Stimulated activated CD8-positive, alpha-beta memory T cell treated with anti-CD3 and anti-CD28 coated beads, Interleukin-7, amount 100 ng/mL, for 1 hour (primary cell): ENCODE measurements at places on chromosomes 5 and 9.

- DNase-seq = no peak
Observed at GRCh38 chr9:79741381-79741780, 169.6 kb downstream of the TLE4 start.

DNA sequence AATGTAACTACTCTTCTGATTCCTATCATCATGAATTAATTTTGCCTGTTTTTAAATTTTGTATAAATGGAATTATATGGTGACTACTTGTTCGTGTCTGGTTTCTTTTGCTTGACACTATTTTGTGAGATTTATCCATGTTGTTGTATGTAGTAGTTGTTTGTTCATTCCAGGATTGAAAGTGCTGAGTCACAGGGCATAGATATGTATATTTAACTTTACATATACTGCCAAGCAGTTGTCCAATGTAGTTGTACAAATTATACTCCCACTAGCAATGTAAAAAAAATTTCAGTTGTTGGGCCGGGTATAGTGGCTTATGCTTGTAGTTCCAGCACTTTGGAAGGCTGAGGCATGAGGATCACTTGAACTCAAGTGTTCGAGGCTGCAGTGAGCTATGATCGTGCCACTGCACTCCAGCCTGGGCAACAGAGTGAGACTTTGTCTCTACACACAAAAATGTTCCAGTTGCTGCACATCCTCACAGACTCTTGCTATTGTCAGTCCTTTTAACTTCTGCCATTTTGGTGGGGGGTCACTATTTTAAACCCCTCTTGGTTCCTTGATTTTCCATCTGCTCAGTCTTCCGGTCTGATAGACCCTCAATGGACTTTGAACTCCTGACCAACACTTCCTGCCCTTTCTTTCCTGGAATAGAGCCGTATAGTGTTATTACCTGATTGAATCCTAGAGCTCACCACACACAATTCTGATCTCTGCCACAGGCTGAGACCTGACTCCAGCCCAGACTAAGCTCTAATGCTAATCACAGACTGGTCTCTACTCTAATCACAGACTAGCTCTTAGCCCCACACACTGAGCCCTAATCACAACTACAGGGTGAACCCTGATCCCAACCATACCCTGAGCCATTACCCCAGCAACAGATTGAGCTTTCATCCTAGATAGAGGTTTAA is 69.3 kb upstream of the MELK start:
- DNase-seq = no peak

GRCh38 chr5:173573126-173573960 is 43.1 kb downstream of the BOD1 start:
- DNase-seq = peak; percentile 39

GRCh38 chr5:57903458-57903857 is 420.8 kb upstream of the ACTBL2 start:
- no peak for DNase-seq

- DNase-seq = no peak
Observed at GRCh38 chr5:172770374-172770674, 671 bp downstream of the DUSP1 start.
